ENCODE measurements at places on chromosomes 2 and 18.

DNA sequence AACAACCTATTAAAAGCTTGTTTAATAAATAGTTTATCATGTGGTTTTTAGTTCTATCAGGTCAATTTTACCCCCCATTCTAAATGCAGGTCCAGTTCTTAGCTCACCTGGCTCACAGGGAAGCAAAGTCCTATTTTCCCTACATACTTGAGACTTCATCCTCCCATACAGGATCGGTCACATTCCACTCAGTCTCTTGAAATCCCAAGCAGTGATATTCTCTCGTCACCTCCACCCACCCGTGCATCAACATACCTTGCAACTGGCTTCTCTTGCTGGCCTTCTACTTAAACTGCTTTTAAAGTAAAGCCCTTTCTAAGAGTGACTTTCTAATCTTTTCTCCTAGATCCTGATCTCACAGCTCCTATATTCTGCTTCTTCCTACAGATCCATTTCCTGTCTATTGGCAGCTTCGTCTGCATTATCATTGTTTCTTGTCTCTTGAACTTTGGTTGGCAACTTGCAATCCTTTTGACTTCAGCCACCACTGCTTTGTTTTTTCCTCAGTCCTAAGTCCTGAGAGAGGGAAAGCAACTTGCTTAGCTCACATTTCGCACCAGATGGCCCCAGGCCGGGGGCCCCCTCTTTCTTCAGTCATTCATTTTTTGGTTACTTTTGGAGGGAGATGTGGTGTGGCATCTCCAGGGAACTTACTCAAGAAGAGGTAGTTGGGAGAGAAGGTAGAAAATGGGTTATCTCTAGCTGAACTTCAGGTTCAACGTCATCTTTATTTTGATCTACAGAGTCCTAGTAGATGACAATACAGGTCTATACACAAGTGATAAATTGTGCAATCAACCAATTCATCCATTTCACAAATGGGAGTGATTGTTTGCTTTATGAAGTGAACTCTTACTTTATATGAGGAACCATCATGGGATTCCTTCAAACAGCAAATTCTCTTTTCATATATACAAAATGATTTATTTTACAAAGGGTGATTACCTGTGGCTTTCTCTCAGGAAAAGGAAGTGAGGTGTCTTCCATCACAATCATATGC, 23.9 kb upstream of the NCOA1 start:
- no peak for DNase-seq

DNA sequence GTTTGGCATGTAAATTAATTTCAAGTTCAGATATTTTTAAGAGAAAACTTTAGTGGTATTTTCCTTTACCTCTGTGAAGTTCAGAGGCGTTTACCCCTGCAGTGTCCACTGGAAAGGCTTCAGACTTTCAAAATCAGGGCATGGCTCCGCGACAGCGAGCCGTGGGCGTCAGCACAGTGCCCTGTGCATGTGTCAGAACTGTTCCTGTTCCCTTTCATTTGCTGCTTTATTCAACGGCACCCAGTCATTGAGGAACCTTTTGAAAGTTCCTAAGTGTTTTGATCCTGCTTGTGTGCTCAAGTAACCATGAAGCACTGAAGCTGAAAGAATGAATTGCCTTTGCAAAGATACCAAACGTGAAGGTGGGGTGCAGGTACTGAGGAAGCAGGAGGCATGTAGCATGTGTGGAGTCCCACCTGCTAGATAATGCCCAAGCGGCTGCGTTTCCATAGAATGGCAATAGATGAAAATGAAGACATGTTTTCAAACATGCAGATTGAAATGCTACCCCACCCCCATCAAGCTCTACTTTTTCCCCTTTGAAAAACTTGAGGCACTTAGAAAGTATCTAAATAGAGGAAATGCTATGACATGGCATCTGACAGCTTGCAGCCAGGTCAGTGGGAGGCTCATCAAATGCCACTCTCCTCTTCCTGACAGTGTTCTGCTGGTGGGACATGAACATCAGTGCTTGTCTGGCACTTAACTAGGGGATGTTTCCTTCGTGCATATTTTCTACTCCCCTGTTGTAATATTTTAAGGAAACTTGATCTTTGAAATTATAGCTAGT, 148.6 kb downstream of the ZNF236 start:
- no peak for DNase-seq

GRCh38 chr2:16055848-16056580, 115.7 kb downstream of the MYCN start:
- DNase-seq, result no peak

DNA sequence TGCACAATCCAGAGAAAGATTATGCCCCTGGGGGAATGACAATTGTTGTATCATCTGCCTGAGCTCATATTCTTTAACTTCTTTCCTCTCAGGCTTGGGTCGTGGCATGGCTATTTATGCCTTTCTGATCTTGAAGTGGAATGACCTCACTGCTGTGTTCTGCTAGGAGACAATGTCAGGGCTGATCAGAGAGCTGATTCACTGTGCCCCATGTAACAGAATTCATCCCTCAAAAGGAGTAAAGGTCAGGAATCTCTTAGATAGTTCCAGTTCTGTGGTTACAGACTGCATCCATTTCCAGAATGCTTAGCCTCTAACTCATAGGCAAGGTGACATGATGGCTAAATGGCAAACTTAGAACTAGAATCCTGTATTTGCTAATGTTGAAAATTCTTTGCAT, 511.7 kb upstream of the CNTNAP5 start:
- DNase-seq, result no peak

DNA sequence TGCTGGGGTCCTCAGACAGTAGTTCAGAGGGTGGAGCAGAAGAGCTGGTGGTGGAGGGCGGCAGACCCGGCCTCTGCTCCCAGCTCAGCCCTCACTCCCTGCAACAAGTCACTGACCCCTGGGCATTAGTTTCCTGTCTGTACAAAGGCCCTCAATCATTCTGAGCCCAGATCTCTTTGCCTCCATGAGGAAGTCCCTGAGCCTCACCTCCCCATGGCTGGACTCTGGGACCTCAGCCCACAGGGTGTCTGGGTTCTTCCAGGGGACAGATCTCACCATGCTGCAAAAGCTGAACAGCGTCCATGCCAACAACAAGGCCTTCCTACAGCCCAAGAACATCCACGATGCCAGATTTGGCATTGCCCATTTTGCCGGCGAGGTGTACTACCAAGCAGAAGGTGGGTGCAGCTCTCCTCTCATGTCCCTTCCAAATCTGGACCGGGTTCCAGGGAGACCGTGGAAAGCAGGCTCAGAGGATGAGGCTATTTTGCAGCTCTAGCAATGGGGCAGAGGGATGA, 49.1 kb downstream of the MYO7B start:
- no peak for DNase-seq

GRCh38 chr2:160479269-160479668, 14.3 kb downstream of the RBMS1 start:
- no peak for DNase-seq

GRCh38 chr18:39462436-39462835, 1896.8 kb upstream of the CELF4 start:
- DNase-seq, result no peak

DNA sequence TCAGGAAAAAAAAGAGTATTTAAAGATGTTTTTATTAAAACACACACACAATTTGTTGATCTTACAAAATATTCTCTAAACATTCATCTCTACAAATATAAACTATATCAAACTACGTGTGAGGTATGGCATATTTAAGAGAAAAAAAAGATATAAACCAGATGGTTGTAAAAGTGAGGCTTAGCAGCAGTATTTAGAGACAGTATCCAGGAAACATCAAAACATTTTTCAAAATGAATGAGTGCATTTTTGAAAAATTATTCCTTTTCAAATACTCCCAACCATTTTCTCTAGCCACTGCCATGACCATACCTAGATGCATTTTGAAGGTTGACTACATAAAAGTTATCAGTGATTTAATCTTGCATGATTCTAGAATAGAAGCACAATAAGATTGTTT, 38.2 kb upstream of the RAB27B start:
- no peak for DNase-seq

DNA sequence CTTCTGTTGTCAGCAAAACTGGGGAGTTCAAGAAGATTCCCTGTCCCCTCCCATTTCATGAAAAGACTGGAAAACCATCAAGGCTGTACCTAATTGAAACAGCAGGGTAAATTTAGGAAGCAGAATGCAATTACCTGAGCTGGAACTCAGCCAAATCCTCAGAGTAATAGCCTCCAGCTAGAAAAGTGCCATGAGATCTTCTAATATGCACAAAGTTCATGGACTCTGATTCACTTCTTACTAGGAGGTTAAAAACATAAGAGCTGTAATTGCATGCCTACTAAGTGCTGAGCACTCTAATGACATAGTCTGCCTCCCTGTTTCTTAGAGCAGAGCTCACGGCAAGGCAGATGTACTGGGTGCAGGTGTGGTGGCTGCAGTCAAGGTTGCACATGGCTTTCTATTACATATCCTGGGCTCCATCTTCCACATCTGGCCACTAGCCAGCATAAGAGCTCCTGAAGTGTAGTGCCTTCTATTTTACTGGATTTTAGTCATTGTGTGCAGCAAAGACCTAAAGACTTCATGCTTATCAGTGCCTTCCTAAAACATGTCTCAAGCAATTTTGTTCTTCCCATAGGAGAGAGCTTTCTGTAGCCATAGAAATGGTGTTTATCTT, 341.7 kb downstream of the PTPRM start:
- no peak for DNase-seq

GRCh38 chr2:99106913-99107312, 34.6 kb upstream of the C2orf15 start:
- no peak for DNase-seq

DNA sequence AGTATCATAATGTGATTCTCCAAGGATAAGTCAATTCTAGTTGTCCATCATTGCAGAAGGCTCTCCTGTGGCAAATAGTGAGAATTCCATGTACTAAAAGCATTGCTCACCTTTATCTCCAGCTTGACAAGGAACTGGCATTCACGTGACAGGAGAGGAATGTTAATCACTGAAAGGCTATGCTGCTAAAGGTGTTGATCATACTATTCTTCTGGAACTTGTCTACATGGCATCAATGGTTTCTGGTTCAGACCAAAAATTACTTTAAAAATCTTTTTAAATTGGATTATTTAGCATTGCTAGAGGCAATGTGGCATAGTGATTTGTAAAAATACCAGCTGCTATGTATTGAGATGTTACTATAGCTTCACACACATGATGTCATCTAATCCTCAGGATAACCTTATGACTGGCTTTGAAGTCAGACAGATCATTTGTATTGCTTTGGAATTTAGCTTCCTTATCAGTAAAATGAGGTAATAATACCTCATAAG, 414.4 kb downstream of the MTX2 start:
- DNase-seq, result no peak

GRCh38 chr18:55633032-55633431, 45.0 kb upstream of the TCF4 start:
- no peak for DNase-seq

GRCh38 chr2:154694881-154695280, 3.6 kb upstream of the KCNJ3 start:
- DNase-seq, result no peak

DNA sequence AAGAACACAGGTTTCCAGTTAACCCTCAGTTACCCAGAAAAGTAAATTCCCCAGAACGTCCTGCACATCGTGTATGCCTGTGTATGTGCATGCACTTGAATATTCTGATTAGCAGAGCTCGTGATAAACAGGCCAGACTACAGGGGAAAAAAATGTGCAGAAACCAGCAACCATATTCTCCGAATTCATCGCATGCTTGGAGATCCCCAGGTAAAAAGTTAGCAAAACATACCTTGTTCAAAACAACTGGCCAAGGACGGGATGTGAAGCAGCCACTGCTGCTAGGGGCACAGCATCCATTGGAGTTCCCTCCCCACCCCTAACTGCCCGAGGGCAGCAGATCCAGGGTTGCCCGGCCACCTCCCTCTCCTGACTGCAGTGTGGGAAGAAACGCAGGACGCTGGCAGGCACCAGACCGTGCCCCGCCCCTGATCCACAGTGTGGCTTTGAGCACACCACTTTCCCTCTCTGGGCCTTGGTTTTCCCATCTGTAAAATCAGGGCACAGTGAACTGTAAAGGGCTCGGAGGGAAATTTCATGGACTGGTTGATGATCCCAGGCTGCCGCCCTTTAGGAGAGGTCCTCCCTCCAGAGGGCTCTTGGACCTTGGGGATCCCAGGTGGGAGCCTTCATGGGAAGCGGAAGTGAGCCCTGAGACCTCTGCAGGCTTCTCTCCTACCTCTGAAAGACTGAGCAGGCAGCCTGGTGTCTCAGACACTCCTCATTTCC, 11.9 kb upstream of the ARID5A start:
- no peak for DNase-seq

- DNase-seq, result no peak
These were observed 18.4 kb downstream of the CYB5A start for GRCh38 chr18:74273394-74273793.

GRCh38 chr2:174083843-174084458, 118.8 kb upstream of the SP3 start:
- no peak for DNase-seq

- no peak for DNase-seq
These were observed 550 bp upstream of the SFXN5 start for GRCh38 chr2:73072129-73072395.

DNA sequence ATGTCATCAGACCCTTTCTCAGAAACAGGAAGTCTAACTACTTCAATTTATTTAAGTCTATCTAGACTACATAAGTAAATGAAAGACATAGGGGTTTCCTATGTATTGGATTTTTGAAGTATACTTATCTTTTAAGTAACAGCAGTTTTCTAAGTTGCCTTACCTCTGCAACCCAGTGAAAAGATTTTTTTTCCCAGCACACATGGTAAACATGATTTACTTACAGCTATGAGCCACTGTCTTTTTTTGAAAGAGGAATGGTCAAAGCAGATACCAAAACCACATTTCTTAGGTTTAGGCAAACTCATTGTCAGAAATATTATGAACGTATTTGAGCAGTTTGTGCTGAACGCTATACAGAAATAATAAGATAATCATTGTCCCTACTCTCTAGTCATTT, 78.7 kb upstream of the OTX1 start:
- no peak for DNase-seq

DNA sequence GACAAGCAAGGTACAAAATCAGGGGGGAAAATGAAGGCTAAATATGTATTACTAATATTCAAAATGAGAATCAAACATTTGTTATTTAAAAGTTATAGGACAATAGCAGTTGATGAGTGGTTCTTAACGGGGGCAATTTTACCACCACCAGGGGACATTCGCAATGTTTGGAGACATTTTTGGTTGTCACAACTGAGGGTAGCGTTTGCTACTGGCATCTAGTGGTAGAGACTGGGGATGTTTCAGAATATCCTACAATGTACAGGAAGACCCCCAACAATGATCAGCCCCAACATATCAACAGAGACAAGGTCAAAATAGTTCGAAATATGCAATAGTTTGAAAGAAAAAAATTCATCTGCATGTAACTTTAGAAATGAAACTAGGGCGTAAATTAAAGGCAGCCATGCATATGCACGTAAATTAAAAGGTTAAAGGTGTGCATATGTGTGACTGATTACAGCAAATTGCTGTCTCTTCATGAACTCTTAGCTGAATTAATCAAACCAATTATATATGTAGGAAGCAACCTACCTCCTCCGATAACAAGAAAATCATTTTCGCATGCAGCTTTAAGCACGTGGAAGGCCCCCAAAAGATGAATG, 61.2 kb upstream of the CUL3 start:
- DNase-seq, result no peak

DNA sequence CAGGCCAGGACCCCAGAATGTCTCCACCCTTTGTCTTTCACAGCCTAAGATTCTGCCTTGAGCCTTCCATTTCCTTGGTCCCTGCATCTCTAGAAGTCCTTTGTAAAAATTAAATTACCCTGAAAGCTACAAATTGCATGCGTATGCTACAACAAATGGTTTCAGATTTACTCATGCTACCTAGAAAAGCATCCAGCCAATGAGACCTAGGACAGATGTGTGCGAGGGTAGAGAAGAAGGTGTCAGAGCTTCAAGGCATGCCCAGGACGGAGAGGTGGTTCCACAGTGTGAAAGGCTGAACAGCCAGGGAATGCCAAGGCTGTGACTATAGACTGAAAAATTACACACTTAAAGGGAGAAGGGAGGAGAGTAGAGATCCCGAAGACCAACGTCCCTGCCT, 40.2 kb downstream of the CCBE1 start:
- no peak for DNase-seq
